ENCODE measurements at places on chromosomes 4 and X. TPM values are rescaled to one million over a fixed set of nuclear protein-coding genes. Genes with fewer than 3 reads are reported as not detected.

The PPP1R2C gene
- not detected for total RNA-seq

The ADGRG4 gene
- total RNA-seq, result not detected

The PCDH19 gene
- total RNA-seq, result 0.89 TPM

The C4orf54 gene
- total RNA-seq, result not detected

The MUC7 gene
- total RNA-seq, result not detected

The ELF4 gene
- 1.6 TPM for total RNA-seq

- DNase-seq, result no peak
Measured at GRCh38 chr4:121217351-121217750, 53.2 kb upstream of the TNIP3 start.

DNA sequence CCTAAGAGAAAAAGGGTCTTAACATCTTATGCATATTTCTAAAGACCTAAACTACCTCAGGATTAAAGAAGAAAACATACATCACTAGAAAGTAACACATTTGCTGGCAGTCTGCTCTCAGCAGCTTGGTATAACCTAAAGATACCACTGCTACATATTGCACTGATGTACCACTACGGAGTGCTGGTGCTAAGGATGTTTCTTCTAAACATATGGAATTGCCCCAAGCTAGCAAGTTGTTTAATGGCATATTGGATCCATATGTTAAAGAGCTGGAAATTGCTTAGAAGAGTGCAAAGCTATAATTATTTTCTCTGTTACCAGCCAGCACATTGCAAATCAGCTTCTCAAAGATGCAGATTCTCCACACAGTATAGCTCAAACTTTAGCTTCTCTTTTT, 436.5 kb upstream of the GALNTL6 start:
- DNase-seq, result no peak

- no peak for DNase-seq
Measured at GRCh38 chr4:37531151-37531550, 155.0 kb downstream of the RELL1 start.

GRCh38 chr4:130025701-130026100, 929.7 kb downstream of the C4orf33 start:
- no peak for DNase-seq

- DNase-seq, result no peak
Measured at GRCh38 chr4:67691328-67691727, 9.6 kb downstream of the UBA6 start.

- no peak for DNase-seq
Measured at GRCh38 chr4:16573206-16573605, 325.2 kb downstream of the LDB2 start.

- DNase-seq, result peak; percentile 72
Measured at GRCh38 chr4:40621592-40622512, 7.8 kb downstream of the RBM47 start.

DNA sequence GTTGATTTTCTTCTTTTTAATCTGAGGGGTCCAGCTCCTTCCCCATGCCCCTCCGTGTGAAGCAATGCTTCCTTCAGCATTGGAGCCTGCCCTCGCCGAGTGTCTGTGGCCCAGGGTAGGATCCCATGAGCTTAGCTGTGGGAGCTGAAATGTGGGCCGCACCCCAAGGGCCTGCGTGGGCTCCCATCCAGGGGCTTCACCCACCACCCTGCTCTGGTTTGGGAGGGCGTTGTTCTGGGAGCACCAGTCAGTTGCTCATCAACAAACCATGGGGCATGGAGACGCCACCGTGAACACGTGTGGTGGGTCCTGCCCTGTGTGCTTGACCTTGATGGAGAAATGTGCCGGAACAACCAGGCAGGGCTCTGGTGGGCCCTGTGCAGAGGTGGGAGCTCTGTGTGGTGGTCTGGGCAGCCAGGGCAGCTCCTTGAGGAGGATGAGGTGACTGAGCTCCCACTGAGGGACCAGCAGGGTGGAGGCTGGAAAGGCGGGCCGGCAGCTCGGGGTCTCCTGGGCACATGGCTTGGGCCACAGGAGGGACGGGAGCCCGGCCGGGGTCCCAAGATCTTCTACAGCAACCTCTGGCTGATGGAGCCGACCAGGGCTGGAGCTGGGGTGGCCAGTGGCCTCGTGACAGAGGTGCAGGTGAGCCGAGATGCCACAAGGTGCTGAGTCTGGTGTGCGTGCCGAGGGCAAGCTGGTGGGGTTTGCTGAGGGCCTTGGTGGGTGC, 39.6 kb upstream of the NKX1-1 start:
- no peak for DNase-seq

DNA sequence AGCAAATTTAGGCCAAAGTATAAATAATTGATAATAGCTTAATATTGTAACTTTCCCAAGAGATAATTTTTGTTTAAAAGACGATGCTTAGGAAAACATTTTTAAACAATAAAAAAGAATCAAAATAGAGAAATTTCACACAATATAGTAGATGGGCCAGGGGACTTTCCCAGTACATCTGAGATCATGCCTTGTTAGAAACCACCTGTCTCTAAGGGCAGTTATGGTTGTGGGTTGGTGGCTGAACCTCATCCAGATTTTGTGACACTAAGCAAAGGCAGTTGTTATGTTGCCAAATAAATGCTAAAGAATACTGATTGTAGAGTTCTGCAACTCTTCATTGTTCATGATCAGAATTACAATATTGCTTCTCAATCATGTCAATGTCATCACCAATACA, 270.6 kb downstream of the BANK1 start:
- DNase-seq, result no peak

GRCh38 chrX:136827026-136827425, 46.3 kb upstream of the ARHGEF6 start:
- DNase-seq, result no peak

GRCh38 chr4:77599378-77599777, 6.2 kb upstream of the CXCL13 start:
- DNase-seq, result peak; percentile 75

- no peak for DNase-seq
Measured at GRCh38 chr4:84814094-84814750, 152.3 kb downstream of the WDFY3 start.

DNA sequence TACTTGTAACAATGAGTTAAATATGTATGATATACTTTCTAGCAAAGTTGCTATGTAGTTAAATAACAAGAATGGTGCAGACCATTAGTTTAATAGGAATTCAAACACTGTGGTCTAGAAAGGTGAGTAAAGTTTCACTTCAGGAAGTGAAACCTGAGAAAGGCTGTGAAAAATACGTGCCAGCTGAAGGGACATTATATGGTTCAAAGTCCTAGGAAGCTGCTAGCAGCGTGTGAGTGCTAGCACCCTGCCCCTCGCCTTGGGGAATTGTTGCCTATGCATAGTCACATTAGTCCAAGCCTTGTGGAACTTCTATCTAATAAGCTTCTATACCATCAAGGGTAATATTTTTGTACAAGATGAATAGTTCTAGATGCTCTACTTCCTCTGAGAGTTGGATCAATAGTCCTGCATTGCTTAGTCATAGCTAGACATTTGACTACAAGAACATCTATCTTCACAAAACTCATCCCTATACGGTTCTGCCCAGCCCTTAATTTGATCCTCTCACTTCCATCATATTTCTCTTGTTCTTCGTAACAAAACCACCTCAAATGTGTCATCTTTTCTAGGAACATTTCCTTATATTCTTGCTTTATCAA, 45.8 kb upstream of the ARSJ start:
- DNase-seq, result no peak

DNA sequence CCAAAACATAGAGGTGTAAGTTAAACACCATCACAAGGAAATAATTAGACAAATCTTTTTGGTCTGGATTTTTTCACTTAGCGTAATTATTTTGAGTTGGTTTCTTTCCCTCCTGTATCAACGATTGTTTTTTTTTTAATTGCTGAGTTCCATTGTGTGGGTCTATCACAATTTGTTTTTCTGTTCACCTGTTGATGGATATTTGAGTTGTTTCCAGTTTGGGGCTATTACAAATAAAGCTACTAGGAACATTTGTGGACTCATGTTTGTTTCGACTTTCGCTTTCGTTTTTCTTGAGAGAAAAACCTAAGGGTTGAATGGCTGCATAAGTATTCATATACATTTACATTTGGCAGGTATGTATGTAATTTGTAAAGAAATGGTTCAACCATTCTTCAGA, 20.4 kb upstream of the FBXW7 start:
- DNase-seq, result no peak

Measured in GM23338 (cell line).